ENCODE measurements at places on chromosomes 2 and 18.

DNA sequence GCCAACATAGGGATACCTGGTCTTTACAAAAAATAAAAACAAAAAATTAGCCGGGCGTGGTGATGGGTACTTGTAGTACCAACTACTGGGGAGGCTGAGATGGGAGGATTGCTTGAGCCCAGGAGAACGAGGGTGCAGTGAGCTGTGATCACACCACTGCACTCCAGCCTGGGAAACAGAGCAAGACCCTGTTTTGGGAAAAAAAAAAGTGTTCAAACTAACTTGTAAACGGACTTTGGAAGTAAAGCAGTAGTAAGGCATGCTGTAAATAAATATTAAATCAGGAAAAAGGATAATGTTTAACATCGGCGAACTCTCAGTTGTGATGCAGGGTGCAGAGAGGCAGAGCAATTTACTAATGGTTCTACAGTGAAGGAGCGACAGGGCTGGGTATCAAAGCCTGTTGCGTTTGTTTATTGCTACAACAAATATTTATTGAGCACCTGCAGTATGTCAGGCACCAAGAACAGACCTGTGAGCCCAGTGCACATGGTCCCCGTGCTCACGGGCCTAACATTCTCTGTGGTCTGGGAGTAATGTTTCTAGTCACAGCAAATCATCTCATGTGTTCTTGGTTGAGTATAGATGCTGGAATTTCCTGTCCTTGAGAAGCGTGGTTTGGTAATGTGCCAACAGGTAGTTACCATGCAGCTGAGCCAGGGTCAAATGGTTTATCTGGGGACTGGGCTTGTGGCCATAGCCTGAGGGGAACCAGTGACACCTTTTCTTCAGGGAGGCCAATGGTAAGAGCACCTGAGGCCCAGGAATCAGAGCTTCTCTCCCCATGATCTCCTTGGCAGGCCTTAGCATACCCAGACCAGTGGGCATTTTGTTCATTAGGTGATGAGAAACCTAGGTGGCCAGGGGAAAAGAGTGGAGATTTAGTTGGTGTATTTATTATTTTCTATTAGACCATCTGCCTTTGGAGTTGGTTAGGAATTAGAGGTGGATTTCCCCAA is 27.9 kb upstream of the GREB1 start:
- no peak for DNase-seq

DNA sequence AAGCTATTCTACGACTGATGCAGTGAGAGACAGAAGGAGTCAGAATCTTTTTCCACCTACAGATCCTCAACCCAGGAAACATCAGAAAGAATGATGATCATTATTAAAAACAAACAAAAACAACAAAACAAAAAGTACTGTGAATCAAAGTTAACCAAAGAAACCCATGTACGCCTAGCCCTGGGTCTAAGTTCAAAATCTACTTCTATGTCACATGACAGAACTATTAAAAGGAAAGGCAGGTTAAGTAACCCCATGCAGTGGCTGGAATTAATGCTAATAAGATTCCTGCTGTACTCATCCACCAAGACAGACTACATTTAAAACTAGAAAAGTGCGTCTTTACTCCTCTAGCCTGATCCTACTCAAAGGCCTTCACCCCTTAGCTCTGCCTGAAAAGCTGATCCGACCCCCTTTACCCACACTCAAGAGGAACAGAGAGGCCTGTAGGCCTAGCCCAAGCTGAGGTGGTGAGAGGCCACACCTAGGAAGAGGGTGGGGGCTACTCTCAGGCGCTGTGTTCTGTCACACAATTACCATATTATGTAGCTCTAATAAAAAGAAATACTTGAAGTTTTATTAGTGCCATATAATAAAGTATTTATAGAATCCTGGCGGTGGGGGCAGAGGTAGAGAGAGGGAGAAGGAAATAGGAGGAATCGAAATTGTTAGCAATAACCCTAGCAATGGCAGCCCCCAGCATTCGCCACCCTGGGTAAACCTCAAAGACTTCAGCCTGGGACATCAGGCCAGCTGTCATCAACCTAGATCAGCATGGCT is 37.1 kb downstream of the NHEJ1 start:
- DNase-seq = peak; percentile 76

GRCh38 chr2:219104107-219105035 is 43.6 kb upstream of the IHH start:
- peak; percentile 56 for DNase-seq

DNA sequence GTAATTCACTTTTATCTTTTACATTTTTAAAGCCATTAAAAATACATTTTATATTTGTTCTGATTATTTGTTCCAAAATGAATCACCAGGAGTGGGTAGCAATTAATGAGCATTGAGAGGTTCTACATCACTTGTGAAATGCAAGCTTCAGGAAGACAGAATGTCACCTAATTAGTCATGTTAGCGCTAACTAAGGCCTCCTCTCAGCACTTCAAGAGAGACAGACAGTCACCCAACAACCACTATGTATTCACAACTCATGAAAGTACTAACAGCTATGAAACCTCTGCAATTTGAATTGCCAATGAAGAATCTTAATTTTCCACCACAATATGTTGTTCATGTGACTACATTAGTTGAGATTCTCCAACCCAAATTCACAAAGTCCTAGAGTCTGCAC is 611.0 kb downstream of the KCNJ3 start:
- DNase-seq = no peak

DNA sequence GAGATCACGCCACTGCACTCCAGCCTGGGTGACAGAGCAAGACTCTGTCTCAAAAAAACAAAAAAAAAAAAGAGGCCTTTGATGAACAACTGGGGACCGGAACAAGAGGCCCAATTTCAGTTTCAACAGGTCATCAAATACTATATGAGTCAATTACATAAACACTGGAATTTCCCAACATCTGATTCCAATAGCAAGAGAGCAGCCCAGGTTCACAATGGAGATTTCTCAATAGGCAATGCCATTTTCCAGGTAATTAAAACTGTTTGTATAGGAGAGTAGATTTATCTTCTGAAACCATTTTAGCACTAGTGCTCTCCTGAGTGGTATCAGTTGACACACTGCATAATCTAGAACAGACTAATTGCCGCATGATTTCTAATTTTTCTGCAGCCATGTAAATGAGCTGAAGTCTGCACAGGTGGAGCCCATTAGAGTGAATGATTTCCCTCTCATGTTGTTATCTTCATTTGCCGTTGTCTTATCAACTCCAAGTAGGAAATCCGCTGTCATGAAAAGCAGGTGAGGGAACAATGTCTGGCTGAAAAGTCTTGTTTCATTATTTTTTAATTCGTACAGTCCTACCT is 264.1 kb upstream of the MEIS1 start:
- DNase-seq = peak; percentile 3

DNA sequence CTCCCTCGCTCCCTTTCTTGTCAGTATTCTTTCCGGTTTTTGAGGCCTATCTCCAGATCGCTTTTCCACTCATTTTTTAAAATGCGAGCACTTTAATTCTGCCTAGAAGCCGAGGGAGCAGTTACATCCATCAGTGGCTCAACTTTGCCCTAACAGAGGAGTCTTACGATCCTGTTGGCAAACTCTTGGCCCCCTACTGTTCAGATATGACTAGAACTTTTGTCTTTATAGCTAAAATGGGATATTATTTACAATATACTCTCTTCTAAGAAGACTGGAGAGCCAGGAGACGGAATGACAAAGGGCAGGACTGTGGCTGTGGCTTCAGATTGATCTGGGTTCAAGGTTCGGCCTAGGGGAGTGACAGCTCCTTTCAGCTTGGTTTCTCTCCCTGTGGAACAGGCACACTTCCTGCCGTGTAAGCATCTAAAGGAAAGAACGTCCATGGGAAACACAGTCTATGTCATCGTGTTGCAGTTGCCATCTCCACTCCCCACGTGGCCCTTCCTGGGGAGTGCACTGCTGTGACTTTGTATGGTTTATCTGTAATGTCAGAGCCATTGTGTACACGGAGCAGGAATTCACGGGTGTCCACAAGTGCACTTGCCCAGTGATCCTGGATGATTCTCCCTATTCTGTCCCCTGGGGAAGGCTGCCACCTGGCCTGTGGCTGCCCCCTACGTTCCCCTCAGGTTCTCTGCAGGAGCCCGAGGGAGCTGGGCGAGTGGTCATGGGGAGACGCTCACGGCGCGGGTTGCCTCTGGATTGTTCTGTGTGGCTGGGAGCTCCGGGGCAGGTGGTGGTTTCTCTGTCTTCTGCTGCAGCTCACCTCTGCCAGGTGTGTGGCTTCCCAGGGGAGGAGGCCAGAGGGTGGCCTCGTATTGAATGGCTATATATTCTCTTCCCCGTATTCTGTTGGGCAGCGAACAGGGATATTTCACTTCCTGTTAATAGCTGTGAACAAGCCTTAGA is 222.0 kb downstream of the LDLRAD4 start:
- no peak for DNase-seq

- DNase-seq = no peak
Measured at GRCh38 chr2:141041281-141041680, 1089.5 kb downstream of the LRP1B start.

GRCh38 chr2:193549661-193550060 is 1354.9 kb upstream of the TMEFF2 start:
- no peak for DNase-seq

- no peak for DNase-seq
Measured at GRCh38 chr2:237686659-237687136, 59.3 kb downstream of the LRRFIP1 start.

DNA sequence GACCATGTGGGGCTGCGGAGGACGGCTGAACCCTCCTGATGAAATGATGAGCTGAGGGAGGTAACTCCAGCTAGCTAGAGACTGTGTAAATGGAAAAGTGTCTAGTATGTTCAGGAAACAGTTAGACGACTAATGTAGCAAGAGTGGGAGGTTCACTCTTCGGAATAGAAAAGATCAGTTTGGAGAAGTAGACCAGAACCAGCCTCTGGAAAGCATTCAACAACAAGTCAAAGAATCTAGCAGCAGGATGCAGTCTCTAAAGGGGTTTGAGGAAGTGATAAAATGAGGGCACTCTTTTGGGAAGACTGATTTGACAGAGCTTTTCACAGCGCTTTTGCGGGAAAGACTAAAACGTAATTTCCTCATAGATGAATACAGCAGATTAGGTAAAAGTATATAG is 79.6 kb downstream of the GAREM1 start:
- DNase-seq = no peak

DNA sequence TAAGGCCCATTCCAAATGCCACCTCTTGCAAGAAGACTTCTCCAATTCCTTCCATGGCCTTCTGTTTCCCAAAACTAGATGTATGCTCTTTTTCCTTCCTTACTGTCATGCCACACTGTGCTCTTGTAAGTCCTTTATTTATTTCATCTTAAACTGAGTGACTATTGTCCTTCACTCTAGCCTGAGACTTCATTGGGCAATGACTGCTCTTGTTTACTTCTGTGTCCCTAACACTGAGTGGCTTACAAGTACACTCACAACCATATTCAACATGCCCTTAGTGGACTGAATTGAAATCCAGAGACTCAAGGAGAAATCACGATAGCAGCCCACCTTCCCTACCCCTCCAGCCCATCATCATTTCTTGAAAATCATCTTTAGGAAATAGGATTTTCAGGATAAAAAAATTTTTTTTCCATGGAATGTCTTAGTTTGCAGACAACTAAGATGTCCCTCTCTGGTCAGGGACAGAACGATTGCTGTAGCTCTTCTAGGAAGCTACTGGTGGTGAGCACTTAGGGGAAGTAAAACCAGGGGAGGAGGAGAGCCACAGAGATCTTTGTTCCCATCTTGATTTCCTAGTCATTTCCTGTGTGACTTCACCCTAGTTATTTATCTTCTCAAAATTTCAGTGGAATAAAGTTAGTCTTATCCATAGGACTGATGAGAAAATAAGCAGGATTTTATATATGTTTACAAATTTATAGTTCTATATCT is 80.7 kb downstream of the CYRIA start:
- no peak for DNase-seq

DNA sequence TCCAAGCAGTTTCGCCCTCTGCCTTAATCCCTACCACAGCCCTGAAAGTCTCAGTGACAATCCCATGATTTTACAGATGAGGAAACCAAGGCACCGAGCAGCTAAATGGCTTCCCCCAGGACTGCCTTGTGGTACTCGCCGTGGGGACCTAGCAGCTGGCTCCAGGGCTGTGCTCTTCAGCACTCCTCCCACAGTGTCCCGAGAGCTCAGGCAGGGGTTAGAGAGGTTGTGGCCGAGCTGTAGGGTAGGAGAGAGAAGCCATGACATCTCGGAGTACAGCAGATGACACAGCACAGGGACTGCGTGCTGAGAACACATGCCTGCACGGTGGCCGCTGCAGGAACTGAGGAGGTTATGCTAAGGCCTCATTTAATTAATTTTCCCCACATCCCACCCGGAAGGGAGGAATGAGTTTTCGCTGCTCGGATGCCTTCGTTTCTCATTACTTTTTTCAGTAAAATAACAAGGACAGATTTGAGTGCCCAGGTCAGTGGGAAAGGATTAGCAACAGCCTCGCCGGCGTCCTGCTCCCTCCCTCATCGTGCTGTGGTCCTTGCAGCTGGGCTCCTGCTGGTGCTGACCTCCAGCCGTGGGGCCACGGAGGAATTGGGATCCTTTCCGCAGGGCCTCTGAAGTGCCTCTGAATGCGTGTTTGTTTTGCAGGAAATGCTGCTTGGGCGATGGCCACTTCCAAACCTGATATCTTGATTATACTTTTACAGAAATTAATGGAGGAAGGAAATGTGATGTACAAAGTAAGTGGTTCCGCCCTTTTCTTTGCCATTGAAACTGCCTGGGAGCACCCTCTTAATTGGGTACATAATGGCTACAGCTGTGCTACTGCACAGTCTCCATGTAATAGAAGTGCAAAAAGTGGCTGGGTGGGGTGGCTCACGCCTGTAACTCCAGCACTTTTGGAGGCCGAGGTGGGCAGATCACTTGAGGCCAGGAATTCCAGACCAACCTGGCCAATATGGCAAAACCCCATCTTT is 61.2 kb downstream of the WDSUB1 start:
- no peak for DNase-seq

All from small intestine (tissue), 16 donors.